NCI-H1105 (cell line): ENCODE measurements at places on chromosomes 2 and 18.

DNA sequence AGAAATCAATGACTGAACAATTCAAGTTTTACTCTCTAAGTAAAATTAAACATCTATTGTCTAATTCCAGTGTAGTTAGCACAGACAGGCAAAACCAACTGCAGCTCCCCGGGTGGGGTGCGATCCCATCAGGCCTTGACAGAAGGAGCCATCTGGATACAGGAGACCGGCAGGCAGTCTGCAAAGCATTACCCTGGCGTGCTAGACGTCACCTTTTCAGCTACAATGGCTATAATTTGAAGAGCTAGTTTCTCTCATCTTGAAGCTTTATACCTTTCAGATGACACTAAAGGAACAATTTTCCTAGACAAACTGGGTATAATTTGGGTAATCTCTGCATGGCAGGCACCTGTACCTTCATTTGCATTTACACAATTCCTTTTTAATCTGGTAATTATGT lies 761.5 kb upstream of the SOX11 start:
- no peak for DNase-seq

GRCh38 chr18:44716697-44717163 lies 36.0 kb downstream of the SETBP1 start:
- DNase-seq: no peak

- DNase-seq: no peak
Measured at GRCh38 chr2:200456567-200456966, 53.3 kb downstream of the KCTD18 start.

- DNase-seq: no peak
Measured at GRCh38 chr2:88692187-88692586, 714 bp downstream of the RPIA start.

DNA sequence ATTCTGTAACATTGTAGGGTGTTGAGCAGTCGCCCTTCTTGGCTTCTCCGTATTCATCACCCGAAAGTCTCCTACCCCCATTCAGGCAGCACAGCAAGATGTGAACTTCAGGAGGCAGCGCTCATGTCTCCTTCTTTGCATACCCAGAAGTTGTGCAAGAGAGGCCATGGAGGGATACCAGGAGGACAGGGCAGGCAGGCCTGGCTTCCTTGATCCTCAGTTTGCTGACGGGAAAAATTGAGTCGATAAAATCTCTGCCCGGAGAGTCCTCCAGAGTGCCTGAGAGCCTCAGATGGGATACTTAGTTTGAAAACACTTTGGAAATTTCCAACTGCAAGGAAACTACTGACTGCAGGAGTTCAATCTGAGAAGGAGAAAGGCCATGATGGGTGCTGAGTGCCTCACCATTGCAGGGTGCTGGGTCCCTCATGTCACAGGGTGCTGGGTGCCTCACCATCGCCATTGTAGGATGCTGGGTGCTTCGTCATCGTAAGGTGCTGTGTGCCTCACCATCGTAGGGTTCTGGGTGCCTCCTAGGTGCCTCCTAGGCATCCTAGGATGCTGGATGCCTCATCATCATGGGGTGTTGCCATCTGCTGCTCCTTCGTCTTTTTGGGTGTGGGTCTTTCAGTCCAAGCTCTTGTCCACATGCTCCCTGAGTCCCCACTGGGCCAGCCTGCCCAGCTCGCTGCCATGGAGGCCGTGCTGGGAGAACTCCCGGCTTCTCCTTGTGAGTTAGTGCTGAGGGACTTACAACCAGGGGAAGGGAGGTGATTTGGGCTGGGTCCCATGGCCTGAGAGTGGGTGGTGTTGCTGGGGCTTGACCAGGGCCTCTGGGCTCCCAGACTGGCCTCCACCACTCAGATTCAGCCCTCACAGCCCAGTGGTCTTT lies 162.4 kb downstream of the DDX1 start:
- DNase-seq: no peak

GRCh38 chr2:28463893-28464292 lies 32.0 kb upstream of the PLB1 start:
- DNase-seq: no peak

DNA sequence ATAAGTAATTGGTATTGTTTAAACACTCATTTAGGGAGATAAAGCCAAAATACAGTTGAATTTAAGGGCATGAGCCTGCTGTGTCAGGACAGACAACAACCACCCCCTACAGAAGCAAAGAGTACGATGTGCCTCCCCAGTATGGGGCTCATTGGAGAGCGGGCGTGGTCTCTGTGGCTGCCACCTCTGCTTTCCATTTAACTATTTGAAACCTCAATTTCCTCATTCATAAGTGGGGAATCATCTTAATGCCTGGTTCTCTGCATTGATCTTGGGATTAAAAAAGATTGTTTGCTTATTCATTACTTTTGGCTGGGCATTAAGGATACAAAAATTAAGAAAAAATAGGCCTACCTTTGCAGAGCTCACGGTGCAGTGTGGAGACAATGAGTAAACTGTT lies 21.4 kb downstream of the KCNS3 start:
- no peak for DNase-seq

GRCh38 chr2:174611006-174611405 lies 13.4 kb upstream of the WIPF1 start:
- DNase-seq: no peak

- DNase-seq: no peak
Measured at GRCh38 chr18:77203071-77203470, 46.6 kb upstream of the GALR1 start.

- DNase-seq: no peak
Measured at GRCh38 chr2:193549661-193550060, 1354.9 kb upstream of the TMEFF2 start.

DNA sequence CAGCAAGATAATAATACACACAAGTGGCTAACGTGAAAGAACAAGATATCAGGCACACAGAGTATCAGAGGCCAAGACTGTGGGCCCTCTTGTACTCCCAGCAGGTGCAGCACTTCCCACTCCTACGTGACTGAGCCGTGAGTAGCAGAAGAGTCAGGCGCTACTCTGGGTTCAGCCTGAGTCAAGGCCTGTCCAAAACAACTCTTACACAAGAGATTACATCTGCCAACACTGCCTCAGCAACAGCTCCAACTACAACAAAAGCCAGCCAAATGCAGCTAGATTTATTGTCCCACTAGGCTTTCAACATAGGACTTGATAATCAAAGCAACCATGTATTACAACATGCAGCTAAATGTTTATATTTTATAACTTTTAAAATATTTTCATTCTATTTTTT lies 56.2 kb downstream of the ITSN2 start:
- DNase-seq: peak; percentile 33

DNA sequence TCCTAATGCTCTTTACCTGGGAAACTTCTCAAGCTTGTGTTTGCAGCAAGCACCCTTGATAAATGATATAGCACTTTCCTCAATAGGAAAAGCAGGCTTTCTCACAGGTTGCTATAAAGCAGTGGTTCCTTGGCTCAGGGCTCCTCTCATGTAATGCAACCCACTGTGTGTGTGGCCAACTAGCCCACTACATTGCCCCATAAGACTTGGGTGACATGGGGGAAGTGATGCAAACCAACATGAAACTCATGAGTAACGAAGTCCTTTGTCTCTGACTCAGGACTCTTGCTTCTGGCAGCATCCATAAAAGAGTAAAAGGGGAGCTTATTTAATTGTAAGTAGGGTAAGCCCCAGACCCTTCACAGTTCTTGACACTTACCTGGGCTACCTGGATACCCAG lies 106.9 kb downstream of the COL4A4 start:
- no peak for DNase-seq

GRCh38 chr2:45763255-45763654 lies 111.8 kb downstream of the PRKCE start:
- no peak for DNase-seq

- DNase-seq: no peak
Measured at GRCh38 chr2:43080571-43081021, 145.8 kb downstream of the ZFP36L2 start.

GRCh38 chr18:63284173-63284799 lies 35.3 kb downstream of the BCL2 start:
- DNase-seq: no peak

DNA sequence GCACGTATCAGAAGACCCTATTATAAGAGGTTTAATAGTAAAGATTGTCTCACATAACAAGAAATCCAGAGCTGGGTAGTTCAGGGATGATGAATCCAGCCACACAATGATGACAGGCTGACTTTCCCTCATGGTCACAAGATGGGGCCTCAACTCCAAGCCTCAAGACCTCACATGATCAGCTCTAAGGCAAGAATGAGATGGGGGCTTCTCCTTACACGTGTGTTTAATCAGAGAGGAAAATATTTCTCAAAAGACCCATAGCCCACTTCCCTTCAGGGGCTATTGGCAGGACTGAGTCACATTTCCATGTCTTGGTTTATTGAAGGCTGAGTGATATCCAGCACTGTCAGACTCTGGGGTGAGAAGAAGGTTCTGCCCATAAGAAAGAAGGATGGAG lies 100.2 kb upstream of the FOSL2 start:
- DNase-seq: no peak

DNA sequence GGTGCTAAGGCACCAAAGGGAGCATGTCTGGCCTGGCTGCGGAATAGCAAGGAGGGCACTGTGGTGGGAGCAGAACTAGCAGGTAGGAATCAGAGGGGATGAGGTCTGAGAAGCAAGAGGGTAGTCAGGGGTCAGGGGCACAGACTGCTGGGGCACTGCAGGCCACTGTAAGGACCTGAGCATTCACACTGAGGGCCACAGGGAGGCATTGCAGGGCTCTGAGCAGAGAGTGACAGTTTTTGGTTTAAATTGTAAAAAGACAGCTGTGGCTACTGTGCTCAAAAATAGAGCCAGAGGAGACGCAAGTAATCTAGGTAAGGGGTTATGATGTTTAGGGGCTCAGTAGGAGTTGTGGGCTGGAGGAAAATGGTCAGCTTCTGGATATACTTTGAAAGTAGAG lies 41.5 kb downstream of the ARHGAP25 start:
- no peak for DNase-seq

GRCh38 chr2:12587729-12588522 lies 128.8 kb upstream of the TRIB2 start:
- no peak for DNase-seq

- DNase-seq: no peak
Measured at GRCh38 chr2:222479859-222480258, 55.5 kb downstream of the SGPP2 start.

DNA sequence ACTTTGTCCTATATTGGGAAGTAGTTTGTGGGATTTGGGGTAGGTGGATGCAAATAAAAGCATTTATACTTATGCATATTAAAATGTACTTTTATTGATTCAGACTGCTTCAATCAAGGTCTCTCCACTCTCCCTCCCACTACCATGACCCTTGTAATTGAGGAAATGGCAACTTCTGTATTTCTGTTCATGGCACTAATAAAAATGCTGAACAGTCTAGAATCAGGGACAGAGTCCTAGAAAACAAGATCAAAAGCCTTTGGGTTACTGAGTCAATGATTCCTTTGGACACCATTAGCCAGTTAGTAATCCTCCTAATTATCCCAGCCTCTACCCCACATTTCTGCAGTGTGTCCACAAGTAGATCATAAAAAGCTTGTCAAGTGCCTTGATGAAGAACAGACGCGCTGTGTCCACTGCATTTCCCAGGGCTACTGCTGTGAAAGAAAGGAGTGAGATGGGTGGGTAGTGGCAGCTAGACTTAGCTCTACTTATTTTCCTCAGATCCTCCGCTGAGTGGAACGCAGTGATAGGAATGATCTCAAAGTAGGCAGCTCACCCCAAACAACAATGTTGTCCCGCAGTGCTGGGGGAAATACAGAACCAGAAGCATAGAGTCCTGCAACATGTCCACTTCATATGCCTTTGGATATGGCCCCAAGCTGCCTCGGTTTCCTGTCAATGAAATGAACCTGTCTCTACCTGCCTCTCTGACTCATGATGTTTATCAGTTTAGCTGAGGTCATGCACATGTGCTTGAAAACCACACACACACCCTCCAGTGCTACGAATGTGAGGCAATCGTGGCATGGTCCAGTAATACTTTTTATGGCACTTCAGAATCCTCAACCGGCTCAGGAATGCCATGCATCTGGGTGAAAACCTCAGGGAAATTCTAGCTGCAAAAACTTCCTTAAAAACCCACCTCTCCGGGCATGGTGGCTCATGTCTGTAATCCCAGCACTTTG lies 115.5 kb downstream of the COL6A3 start:
- DNase-seq: no peak

DNA sequence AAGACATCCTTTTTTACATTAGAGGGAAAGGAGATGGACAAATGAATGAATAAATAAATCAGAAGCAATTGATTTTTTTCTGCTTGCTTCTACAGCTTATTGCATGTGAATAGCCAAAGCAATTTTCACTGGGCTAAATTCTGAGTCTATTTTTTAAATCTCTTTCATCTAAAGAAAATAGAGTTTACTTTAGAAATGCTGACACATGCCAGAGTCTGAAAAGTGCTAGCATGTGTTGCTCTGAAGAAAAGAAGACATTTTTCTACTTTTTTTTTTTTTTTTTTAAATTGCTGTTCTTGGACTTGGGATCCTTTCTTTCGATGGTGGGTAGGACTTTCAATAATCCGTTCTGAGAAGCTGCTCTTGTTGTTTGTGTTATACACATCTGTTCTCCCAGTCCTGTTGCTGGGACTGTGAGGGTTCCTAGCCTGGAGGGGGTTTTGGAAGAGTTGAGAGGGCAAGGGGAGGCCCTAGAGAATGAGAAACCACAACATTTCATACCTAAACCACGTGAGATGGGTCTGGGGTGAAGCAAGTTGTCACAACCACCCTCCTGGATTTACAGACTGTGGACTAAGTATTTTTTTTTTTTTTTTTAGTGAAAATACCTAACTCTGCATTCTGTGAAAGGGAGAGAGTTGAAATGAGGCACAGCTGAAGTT lies 193.5 kb downstream of the PRKCE start:
- no peak for DNase-seq

DNA sequence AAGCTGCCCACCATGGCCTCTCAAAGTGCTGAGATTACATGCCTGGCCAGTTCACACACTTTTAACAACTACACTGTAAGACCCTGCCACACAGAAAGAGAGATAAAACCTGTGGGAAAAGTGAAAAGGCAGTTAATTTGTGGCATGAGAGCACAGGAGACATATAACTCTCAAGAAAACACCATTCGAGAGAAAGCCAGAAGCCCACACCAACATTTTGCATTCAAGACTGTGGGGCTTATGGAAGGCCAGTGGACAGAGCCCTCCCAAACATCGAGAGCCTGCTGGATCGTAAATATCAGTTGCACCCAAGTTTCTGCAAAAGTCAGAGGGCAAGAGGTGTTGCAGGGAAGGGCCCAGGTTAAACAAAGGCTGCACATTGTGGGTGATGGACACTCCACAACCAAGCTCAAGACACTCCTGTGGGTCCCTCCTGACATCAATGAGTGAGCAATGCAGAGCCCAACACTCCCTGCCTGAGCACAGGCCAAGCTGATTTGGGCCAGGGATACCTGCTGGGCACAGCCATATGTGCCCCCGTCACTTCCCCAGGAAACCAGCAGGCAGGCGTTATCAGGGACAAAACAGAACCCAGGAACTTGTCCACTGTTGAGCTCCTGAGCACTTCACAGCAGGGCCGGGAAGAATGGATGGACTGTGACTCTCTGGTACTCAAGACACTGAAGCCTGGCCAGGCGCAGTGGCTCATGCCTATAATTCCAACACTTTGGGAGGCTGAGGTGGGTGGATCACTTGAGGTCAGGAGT lies 114.4 kb downstream of the ZFP36L2 start:
- no peak for DNase-seq

DNA sequence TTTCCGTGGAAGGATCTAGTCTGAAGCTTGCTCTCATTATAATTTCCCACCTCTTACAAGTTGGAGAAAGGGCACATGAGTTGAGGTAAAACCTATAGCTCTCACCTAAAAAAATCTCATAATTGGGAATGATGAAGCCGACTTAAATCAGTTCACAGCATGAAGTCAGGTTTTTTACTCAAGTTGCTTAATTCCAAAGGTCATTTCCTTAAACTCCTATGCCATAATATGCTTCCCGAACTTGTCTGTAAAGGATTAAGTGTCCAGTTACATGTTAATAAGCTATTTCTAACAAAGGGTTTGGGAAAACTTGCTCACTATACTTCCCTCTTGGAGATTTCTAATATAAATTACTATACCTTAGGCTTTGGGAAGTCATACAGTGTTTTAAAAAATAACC lies 481.2 kb downstream of the NUP35 start:
- DNase-seq: no peak
